ENCODE measurements at places on chromosomes 11 and 22.

DNA sequence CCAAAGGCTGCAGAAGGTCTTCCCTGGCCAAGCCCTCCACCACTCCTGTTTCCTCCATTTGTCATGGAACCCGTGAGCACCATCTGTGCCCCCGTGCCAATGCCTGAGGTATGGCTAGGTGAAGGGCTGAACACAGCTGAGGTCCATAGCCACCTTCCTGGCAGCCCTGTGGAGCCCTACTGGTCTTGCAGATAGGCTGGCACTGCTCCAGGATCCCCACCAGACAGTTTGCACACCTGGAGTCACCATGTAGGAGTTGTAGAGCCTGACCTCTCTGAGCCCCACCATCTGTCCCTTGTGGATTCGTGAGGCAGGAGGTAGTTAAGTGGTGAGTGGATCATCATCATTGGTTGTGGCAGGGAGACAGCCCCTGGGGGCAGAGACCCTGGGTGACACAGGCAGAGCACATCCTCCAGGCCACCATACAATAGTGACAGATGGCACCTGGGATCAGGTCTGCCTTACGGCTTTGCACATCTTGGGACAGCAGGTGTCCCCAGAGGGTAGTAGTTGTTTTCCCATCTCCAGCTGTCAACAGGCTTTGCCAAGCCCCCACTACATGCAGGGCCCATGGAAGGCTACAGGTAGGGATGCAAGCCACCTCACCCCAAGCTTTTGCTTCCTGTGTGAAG lies 52.5 kb upstream of the SUSD2 start:
- DNase-seq: no peak

DNA sequence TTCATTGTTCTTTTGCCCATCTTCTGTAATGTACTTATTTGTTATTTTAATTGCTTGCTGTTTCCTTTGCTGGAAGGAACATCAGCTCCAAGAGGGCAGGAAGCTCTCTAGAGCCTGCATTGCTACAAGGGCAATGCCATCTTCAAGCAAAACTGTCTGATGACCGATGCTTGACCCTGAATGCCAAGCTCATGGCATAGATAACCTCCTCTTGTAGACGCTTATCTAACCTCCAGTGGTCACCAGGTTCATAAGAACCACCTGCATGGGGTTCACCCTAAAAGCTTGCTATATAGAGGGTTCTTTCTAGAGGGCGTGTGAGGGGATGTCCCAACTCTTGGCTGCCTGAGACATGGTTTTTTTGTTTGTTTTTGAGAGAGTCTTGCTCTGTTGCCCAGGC lies 16.5 kb downstream of the FADS3 start:
- DNase-seq: no peak

- peak; percentile 35 for DNase-seq
Measured at GRCh38 chr22:25564979-25565677, 653 bp downstream of the GRK3 start.

GRCh38 chr22:23187211-23187610 lies 6.9 kb downstream of the BCR start:
- DNase-seq: no peak

GRCh38 chr11:94638301-94638901 lies 71.2 kb downstream of the PIWIL4 start:
- DNase-seq: no peak

DNA sequence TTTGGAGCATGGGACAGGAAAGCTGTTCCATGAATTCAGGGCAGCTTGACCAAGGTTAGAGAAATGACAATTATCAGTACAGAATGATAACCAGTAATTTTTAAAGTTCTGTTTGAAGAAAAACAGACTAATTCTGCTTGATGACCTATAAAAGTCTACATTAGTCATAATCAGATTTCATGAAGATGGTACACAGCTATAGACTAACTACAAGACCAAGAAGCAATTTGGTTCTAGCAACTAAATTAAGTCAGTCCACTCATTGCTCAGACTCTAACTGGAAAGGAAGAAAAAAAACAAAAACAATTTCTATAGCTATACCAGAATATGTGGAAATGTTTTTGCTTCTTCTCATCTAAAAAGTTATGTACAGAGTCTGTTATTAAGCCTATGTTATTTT lies 24.9 kb downstream of the MRTFA start:
- DNase-seq: no peak

DNA sequence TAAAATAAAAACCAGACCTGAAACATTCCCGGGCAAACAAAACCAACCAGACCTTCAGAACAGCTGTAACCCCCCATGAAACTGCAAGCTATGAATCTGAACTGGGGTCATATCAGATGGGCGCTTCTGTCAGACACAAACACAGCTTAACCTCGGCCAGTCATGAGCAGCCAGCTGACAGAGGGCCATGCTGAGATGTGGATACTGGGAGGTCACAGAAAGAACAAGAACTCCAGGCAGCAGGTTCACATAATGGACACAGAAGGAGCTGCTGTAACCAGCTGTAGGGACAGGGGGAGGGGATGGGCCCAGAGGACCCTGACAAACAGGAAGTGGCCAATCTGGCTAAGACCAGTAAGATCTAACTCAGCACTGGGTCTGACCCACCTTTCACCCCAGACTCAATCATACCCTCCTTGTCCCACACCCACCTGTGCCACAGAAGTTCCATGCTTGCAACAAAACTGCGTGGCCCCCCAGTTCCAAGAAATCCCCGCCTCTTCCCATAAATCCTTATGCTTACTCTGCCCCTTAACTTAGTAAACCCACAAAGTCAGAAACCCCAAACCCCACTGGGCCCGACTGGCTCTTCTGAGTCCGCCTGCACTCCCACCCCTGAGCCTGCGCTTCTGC lies 4.0 kb downstream of the APOL4 start:
- no peak for DNase-seq

DNA sequence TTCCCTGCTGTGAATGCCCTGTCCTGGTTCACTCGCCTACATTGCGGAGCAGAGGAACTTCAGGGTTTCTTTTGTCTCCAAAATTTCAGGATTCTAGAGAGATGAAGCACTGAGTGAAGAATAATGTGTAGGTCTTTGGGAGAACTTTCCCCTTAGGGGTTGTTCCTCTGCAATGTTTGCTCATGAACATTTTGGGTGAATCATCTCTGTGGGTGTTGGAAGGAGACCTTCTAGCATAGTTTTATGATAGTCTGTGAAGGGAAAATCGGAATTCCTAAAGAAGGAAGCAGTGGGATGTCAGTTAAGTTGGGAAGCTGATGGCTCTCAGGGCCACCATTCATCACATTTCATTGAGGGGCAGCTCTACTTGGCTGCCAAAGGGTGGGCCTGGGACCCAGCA lies 64.8 kb downstream of the MIAT start:
- DNase-seq: no peak

DNA sequence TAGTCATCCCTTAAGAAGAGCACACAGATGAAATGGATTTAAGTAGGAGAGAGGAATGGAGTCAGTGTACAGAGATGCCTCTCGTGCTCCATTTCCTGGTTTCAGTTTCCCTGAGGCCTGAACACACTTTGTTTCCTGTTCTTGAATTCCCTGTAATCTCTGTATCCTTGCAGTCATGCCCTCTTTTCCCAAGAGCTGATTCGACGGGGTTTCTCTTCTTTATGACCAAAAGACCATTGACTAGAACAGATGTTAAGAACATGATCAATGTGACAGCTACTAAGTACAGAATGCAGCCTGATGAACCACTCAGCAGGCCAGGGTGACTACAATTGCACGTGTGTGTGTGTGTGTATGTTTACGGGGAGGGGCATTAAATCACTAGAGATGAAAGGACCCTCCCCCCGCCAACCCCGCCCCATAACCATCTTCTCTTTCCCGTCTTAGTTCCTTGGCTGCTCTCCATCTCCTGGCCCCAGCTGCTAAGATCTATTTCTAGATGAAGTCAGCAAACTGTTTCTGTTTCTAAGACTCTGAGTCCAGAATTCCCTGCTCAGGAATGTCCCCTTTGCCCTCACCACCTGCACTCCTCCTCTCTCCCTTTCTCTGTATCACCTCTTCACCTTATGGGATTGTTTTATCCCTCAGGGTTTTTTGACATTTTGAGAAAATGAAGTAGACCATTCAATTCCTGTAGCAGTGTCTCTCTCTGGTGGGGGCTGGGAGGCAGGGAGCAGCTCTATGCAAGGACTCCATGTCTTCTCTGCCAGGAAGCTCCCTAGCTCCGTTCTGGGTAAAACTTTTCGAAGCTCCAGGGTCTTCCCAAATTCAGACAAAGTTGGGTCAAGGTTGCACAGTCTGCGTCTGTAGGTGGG lies 26.0 kb downstream of the SLC22A6 start:
- DNase-seq: no peak
